T follicular helper cell (primary cell): ENCODE measurements at places on chromosomes 6 and 20.

DNA sequence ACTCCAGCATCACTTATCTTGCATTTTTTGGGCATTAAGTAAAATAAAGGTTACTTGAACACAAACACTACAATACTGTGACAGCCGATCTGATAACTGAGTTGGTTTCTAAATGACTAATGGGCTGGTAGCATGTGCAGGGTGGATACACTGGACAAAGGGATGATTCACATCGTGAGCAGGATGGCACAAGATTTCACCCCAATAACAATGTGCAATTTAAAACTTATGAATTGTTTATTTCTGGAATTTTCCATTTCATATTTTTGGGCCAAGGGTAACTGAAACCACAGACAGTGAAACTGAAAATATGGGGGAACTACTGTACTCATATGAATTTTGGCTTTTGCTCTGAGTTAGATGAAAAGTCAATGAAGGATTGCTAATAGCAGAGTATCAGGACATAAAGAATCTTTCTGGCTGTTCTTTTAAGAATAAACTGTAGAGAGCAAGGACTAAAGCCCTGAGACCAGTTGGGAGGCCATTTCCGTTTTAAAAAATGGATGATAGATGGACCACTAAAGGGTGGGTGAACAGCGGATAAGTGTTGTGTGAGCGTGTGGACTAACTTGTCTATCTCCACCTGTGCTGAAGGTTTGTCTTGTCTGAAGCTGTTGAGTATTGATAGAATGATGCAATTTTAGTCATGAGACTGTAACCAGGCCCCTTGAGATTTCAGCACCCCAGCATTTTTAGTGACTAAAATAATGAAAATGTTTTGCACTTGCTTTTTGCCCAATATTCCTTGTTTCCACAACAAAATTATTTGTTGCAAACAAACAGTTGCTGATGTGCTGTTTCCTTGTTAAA is 8.2 kb downstream of the SPINT3 start:
- DNase-seq: no peak

- DNase-seq: no peak
Measured at GRCh38 chr6:90938122-90938521, 351.2 kb upstream of the MAP3K7 start.

GRCh38 chr6:9405369-9405768 is 970.0 kb upstream of the SLC35B3 start:
- DNase-seq: no peak

- DNase-seq: no peak
Measured at GRCh38 chr6:168612586-168612985, 171.6 kb downstream of the SMOC2 start.

GRCh38 chr6:144653885-144654505 is 368.9 kb downstream of the UTRN start:
- DNase-seq: no peak

- no peak for DNase-seq
Measured at GRCh38 chr6:48835421-48835958, 627.6 kb downstream of the MMUT start.

DNA sequence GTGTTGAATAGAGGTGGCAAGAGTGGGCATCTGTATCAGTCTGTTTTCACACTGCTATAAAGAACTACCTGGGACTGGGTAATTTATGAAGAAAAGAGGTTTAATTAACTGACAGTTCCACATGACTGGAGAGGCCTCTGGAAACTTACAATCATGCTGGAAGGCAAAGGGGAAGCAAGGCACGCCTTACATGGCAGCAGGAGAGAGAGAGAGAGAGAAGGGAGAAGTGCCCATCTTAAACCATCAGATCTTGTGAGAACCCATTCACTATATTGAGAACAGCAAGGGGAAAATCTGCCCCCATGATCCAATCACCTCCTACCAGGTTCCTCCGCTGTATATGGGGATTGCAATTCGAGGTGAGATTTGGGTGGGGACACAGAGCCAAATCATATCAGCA is 18.6 kb upstream of the PPP1R14C start:
- no peak for DNase-seq

DNA sequence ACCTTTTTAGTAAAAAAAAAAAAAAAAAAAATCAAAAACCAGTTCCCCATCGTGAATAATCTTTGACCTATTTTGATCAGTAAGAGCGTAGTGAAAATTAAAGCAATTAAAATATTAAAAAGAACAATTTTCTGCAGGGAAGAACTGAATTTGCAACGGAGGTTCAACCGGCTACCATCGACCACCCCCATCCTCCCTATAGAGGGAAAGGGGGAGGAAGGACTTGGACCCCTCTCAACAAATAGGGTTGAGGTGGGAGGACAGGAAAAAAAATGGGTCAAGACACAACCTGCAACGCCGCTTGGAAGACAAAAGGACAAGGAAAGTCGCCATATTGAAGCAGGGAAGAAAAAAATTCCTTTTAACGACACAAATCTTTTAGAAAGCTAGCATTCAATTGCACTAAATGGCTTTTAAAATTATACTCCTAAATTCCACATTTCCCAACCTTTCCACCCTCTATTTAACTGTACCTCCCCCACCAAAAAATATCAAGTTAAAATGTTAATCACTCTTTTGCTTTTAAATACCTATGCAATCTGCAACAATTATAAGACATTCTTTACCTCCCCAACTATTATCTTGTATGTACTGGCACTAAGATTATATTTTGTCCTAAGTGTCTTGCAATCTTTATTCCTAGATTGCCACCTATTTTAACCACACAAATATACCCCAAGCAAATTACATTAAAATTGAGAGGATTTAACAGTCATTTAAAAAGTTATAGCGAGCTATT is 1.7 kb downstream of the PPP1R10 start:
- DNase-seq: no peak

DNA sequence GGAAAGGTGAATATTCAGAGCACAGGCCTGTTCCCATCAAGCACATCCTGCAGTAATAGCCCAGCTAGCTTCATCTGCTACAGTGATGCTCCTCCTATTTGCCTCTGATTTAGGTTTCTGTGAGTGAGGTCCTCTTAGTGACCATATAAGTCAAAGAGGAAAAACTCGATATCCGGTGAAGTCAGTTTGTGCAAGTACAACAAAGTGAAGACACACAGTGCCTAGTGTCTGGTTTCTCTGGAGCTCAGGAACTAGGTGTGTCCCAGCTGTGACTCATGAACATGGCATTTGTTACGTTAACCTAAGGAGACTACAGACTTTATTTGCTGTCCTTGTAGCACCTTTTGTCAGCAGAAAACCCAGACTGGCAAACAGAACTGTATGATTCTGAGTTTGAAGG is 33.9 kb downstream of the EDN1 start:
- DNase-seq: no peak

DNA sequence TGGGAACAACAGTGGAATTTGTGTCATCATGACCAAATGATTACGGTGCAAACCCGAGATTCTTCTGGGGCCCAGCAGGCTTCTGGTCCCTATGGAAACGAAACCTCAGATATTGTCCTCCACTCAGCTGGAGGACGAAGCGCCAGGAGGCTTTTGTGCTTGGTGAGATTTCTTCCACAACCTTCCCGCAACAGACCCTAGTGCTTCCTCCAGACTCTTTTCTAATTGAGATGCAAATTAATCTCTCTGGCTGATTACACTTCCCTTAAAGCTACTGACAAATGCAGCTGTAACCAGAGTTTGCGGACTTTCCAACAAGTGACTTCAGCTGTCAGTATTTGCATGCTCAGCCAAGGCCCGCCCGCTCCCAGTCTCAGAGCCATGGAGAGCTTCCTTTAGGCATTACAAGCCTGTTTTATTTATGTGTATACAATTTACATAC is 96.0 kb downstream of the INSM1 start:
- no peak for DNase-seq

- DNase-seq: no peak
Measured at GRCh38 chr6:27415898-27416297, 27.3 kb downstream of the ZNF391 start.

DNA sequence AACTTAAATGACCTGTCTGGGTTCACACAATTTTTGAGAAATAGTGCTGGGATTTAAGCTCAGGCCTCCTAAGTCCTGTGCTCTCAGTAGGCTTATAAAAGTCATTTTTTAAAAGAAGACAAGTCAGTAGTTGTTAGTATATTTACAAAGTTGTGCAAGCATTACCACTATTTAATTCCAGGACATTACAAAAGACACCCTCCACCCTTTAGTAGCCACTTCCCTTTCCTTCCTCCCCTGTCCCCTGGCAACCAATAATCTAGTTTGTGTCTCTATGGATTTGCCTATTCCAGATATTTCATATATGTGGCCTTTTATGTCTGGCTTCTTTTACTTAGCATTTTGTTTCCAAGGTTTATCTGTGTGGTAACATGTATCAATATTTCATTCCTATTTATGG is 37.6 kb downstream of the HMGN3 start:
- DNase-seq: no peak

DNA sequence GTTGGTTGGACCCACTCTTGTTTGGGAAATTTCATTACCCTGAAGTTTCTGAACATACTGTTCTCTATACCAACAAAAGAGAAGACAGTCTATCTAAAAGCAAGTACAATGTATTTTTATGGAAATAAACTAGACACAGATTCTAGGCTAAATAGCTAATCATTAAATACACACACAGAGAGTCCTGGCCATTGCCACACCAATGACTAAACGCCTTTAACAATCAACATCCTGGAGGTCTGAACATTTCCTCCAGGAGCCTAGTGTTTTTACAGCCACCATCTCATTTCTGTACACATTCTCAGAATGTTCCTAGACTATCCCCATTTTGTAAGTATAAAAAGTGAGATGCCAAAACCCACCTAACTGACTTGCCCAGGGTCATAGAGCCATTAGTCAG is 141.6 kb upstream of the RREB1 start:
- no peak for DNase-seq

DNA sequence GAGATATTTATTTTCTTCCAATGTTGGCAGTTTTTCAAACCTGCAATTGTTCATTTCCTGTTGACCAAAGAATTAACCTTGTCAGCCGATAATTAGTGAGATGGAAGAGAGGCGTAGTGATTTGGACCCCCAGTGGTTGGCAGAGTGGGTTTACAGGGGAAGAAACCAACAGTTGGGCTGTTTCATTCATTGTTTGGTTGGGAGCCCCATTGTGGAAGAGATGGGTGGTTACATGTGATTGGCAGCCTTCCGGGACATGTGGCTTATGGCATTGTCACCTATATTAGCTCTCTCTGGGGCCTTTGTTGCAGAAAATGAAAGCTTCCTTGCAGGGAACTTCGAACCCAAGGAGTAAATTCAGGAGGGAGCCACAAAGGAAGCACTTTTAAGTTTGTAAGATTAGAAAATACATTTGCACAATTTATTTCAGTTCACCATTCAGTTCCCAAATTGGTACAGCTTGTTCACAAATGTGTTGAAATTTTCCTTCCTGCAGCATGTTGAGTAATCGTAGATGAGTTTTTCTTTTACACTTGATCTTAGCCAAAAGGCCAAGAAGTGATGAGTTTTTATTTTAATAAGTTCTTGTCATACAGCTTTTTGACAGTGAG is 50.3 kb upstream of the CDKAL1 start:
- no peak for DNase-seq

DNA sequence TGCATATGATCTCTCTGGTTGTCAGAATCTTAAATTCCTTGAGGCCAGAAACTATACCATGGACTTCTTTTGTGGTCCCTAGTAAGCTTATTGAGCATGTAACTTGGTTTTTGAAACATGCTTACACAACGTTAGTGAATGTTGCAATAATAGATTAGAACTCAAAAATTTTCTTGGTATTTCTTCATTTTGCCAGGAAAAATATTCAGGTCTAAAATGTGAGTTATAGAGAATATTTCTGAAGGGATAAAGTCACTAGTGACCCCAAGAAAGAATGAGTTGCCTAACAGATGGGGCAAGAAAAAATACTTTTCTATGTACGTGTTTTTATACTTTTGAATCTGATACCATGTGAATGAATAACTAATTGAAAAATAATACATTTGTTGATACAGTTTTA is 195.4 kb downstream of the TFAP2A start:
- no peak for DNase-seq
